ENCODE measurements at places on chromosomes 12 and 14. TPM values are rescaled to one million over a fixed set of nuclear protein-coding genes. Genes with fewer than 3 reads are reported as not detected.
A peak's percentile ranks its signal among the peaks of the same experiment; 100 is the strongest.

GRCh38 chr12:69331519-69331908 is 16.7 kb upstream of the LYZ start:
- no peak for DNase-seq

Gene ETFBKMT
- 3.6 TPM for total RNA-seq

Gene PPP1CC
- 197 TPM for total RNA-seq

DNA sequence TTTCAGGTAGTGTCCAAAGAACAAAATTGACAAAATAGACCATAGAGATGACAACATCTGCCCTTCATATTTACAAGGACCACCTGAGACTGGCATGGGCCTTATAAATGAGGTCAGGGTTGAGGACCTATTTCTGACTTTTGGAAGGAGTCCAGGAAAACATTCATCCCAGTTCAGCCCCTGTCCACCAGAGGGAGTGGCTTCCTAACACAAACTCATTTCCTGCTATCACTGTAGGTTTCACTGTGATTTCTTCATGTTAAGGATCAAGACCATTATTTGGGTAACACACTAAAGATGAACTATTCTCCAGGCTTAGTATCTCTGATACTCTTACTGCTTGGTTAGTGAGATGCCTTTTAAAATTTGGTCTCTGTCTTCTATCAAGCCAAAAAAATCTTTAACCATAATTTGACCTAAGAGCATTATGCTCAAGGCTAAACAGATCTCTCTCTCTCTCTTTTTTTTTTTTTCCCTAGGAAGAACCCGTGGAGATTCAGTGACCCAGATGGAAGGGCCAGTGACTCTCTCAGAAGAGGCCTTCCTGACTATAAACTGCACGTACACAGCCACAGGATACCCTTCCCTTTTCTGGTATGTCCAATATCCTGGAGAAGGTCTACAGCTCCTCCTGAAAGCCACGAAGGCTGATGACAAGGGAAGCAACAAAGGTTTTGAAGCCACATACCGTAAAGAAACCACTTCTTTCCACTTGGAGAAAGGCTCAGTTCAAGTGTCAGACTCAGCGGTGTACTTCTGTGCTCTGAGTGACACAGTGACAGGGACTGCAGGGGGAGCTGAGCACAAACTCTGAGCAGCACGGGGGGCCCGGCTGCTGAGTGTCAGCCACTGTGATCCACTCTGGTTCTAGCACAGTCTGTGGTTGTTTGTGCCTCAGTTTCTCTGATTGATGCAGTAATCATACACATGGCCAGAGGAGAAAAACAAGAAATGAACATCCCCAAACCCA is 267.6 kb upstream of the OR4E1 start:
- DNase-seq = peak; percentile 56

GRCh38 chr12:68959143-68959858 is 26.3 kb upstream of the CPM start:
- no peak for DNase-seq

- DNase-seq = no peak
These were observed 5.6 kb downstream of the GON7 start for GRCh38 chr14:93201155-93201704.
